LHCN-M2 (cell line): ENCODE measurements at places on chromosomes 1 and 21.

DNA sequence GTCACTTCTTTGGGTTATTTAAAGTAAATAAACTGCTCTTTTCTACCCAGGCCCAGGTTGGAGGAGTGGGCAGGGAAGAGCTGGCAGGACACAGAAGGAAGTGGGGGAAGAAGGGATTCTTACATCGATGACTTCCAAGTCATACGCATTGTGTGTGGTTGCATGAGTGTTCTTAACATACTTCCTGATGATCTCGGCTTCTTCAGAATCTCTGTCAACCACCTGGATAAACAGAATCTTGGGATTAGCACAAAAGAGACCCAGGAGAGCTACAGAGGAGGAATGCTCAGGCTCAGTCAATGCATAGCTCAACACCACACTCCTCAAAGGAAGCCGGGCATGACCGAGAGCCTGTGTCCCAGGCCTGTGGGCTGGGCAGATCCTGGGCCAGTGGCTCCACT is 42.1 kb downstream of the PARP1 start:
- peak; percentile 60 for DNase-seq

GRCh38 chr1:38919130-38919529 is 22.5 kb downstream of the RHBDL2 start:
- no peak for DNase-seq

GRCh38 chr1:230868736-230869385 is 540 bp upstream of the C1orf198 start:
- DNase-seq: no peak

DNA sequence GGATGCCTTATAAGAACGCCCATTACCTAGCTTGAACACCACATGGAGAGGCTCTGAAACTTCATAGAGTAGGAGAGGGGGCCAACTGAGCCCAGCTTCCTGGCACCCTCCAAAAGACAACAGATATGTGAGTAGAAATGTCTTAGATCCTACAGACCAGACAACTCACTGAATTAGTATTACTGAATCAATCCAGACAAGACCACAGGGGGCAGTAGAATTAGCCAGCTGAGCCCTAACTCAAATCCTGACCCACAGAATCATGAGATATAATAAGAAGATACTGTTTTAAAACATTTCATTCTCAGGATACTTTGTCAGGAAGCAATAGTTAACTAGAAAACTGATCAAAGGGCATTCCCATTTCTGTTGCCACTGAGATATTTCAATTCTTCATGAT is 45.8 kb upstream of the C1orf21 start:
- peak; percentile 5 for DNase-seq

DNA sequence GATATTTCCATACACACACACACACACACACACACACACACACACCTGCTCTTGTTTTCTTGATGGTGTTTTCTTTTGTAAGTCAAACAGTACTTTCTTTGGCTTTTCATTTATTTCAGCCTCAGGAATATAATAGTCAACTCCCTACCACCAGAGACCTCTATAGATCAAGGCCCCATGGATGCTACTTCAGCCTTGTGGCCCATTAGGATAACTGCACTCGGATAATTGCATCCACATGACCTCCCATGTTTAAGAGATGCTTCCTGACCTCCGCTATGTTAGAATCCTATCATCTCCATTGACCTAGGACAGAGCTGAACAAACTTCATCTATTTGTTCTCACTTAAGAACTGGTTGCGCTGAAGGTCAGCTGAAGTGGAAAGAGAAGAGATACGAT is 1094.0 kb upstream of the B3GALT2 start:
- DNase-seq: no peak

DNA sequence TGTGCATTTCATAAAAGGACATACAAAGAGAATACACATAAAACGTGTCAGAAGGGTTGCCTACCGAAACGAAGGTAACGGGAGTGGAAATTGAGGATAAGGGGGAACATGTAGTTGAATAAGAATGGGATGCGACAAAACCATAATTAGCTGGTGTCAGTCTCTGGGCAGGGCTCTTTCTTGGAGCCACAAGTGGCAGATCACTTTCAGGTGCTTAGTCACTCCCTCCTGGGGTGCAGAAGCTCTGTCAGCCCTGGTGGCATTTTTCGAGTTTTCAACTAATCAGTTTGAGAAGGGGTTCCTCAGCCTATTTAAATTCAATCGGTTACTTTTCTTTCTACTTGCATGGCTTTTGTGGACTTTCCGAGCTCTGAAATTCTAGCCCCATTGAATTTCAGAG is 133.9 kb upstream of the IGSF21 start:
- DNase-seq: no peak

GRCh38 chr1:203807196-203807595 is 11.8 kb downstream of the ZBED6 start:
- DNase-seq: peak; percentile 97

GRCh38 chr1:214658785-214659184 is 55.8 kb downstream of the CENPF start:
- peak; percentile 26 for DNase-seq

DNA sequence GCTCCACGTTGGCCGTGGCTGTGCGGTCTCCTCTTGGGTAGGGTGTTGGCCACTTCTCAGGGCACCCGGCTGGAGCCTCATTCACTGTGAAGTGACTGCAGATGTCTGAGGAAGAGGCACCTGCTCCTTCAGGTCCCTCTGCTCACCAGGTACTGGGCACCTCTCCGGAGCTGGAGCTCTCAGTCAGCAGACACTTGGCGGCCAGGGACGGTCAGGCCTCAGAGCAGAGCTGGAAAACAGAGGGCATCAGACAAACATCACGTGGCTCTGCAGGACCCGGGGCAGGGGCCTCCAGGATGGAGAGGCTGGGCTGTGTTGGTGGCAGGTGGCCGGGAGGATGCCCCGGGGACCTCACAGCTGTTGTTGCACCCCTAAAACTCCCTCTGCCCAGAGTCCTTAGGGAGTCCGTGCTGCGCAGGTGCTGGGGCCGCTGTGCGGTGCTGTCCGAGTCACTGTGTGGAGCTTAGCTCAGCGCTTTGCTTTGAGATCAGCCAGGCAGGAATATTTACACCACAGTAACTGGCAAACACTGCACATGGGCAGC is 59.7 kb downstream of the SLX9 start:
- DNase-seq: no peak

DNA sequence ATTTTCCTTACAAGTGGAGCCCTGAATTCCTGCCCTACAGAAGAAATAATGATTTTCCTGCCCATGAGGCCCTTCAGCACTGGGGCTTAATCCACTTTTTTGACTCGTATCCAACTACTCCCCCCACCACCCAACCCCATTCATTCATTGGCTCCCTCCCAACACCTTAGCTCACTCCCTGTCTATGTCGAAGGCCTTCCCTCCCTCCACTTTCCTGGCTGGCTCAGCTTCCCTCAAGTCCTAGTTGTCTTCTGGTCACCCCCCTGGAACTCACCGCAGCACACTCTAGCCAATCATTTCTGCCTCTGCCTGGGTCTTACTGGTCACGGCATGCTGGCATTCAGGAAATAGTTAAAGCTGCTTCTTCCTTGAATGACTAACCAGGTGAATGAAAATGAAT is 118.9 kb downstream of the PGBD5 start:
- no peak for DNase-seq

GRCh38 chr1:115727706-115728249 is 40.7 kb downstream of the CASQ2 start:
- peak; percentile 96 for DNase-seq

DNA sequence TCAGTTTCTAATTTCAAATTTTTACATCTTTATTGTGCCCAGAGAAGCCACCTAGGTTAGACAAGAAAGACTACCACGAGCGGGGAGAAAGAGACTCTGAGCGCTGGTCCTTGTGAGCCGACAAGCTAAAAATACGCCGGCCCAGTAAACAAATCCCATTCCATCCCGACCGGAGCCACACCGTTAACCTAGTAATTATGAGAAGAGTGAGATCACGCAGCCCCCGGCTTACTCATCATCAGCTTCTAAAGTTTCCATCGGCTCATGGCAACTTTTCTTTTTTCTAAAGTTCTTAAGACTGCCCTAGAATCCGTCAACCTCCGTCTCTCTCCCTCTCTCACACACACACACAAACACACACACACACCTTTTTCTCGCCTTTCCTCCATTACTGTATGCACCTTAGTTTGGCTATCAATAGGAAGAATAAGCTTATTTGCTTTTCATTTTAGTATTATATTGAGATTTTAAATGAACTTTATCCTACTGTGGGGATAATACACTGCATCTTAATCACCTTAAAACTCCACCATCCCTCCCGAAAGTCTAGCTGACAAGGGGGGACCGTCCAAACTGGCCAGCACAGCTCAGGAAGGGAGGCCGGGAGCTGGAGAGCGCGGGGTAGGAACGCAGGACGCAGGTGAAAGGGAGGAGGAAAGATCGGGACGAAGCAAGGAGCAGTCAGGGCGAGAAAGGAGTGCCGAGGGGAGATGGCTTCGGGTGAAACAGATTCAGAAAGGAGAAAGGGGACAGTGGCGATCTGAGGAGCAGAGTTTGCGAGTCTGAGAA is 728 bp downstream of the OTUD7B start:
- peak; percentile 81 for DNase-seq

GRCh38 chr21:42125571-42126544 is 54.7 kb downstream of the UMODL1 start:
- peak; percentile 84 for DNase-seq
